ENCODE measurements at places on chromosomes 7 and 10.

DNA sequence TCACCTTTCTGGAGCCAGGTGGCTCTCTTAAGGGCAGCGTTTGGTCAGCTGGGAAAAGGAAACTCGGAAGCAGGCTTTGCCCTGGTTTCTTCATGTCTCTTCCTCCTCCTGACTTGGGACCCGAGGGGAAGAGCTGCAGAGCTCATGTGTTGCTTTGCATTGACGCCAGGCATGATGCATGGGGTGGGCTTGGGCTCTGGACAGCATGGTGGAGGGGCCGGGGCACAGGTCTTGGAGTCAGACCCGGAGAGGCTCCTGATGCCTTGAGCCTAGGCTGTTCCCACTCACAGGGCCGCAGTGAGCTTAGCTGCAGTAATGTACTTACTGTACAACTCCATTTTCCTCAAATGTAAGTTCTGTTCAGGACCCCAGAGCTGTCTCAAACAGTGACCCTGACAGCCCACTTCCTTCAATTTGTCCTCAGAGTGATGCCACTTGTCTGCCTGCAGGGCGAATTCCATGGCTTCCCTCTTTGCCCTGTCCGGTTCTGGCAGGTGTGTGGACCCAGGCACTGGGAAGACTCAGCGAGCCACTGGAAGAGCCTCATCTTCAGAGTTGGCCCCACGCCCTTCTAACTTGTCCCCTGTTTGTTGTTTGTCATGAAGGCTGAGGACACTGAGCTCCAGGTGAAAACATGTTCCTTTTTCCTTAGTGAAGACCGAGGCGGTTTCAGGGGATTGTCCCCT lies 50.2 kb downstream of the ZNF467 start:
- no peak for DNase-seq

GRCh38 chr10:73577788-73578187 lies 13.4 kb downstream of the USP54 start:
- DNase-seq: no peak

GRCh38 chr10:47230482-47230881 lies 69.5 kb upstream of the GDF10 start:
- no peak for DNase-seq

DNA sequence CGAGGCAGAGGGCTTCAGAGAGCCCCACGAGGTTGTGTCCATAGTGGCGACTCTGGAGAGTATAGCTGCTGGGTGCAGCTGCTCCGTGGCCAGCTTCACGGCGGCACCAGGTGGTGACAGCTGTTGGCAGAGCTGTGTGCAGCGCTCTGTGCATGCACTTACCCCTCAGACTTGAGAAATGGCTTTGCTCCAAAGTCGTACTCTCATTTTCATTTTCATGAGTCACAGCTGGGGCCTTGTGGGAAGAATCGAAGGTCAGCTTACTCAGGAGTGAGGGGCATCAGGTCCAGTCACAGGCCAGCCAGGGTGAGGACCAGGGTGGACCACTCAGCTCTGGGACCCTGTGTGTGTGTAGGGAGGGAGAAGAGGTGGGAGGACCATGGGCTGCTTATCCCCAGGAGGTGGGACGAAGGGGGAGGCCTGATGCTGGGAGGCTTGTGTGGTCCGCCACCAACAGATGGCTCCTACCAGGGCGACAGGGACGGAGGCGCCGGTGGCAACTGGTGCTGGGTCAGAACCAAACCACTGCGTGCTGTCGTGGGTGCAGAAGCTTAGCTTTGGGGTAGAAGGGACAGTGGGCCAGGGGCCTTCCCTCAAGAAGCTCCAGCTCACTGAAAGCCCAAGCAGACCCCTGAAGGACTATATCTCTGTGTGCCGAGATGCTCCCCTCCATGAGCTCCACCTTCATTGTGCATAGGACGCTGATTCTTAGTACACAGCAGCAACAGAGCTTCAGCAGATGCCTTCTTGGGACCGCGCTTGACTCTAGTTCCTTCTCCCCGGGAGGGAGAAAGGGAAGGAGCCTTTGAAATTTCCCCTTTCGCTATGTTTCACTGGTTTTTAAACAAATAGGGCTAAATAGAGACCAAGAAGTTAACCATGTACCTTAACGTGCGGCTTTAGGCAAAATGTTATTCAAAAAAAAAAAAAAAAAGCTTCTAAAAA lies 225.0 kb downstream of the CELF2 start:
- DNase-seq: peak; percentile 8

DNA sequence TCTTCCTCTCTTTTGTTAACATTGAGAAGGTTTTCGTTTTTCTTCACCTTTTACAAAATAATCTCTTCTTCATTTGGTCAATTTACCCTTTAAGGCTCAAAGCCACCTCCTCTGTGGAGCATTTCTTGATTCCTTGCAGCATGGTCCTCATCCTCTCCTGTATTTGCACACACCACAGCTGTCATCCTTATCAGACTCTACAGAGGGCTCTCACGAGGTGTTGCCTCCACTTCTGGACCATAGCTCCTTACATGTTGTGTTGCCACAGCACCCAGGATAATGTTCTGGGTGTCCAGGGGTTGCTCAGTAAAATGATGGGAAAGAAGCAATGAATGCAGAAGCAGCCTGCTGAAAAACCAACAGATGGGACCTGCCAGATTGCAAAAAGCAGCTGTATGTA lies 192.8 kb downstream of the SH2D4B start:
- DNase-seq: no peak

DNA sequence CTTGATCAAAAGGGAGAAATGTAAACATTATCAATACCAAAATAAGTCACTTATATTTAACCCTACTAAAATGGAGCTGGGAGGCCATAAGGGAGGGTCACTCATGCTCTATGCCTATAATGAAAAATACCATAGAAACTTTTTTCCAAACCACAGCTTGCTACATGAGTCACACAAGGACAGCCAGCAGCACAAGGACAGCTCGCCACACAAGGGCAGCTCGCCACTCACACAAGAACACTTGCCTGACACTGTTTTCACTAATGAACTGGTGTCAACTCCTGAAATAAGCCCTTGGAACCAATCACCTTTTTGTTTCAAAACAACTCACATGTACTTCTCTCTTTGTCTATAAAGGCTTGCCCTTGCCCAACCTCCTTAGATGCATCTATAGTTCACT lies 43.3 kb downstream of the FRMPD2 start:
- no peak for DNase-seq

DNA sequence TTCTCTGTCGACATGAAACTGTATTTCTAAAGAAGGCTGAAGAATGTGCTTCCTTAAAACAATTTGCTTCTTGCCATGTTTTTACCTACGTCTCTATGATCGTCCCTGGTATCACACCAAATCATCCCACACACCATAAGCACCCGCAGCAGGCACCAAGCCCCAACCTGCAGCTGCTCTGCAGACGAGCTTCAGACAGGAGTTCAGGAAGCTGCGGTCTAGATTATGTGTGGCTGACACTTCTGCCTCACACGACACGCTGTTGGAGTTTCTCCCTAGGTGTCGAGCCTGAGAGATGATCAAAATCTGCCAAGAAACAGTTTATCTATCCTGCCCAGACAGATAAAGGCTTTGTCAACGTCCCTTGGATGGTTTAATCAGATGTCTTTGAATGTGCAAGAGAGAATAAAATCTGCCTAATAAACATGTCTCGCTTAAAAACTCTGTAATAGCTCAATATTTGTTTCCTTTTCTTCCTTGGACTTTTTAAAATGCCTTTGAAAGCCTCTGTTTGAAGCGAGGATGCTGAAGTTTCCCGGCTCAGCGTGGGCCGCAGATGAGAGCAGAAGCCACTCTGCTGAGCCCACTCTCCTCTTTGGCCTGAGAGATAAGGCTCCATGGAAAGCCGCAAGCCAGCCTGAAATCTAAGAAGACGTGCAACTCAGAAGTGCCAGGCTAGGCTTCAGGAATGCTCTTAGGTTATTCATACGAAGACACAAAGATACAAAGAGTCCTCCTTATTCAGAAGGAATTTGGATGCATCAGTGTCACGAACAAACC lies 158.3 kb upstream of the PFKP start:
- DNase-seq: no peak

- no peak for DNase-seq
Measured at GRCh38 chr10:22697800-22698199, 16.6 kb downstream of the PIP4K2A start.

DNA sequence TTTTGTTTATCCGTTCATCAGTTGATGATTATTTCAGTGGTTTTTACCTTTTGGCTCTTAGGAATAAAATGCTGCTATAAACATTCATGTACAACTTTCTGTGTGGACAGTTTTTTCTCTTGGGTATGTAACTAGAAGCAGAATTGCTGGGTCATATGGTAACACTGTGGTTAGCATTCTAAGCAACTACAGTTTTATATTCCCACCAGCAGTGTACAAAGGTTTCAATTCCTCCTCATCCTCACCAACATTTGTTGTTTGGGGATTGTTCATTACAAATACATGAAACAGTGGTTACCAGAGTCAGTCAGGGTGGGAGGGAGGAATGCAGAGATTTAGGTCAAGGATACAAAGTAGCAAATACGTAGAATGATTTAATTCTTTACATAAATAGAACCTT lies 97.0 kb downstream of the NPSR1 start:
- no peak for DNase-seq

DNA sequence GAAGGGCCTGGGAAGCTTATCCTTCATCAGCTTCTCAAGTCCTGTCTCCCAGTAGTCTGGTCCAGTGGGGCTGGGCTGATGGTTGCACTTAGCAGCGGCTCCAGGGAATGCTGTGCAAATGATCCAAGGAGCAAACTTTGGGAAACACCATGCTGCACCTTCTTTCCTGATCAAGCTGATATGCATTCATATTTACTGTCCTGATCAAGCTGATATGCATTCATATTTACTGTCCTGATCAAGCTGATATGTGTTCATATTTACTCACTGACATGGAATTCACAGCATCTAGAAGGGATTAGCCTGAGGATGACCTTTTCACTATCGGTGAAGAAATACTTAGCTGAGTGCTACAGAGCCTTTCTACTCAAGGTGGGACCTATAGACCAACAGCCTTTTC lies 330.7 kb downstream of the BMPER start:
- DNase-seq: no peak

- DNase-seq: peak; percentile 14
Measured at GRCh38 chr10:120948889-120949608, 97.9 kb downstream of the WDR11 start.

DNA sequence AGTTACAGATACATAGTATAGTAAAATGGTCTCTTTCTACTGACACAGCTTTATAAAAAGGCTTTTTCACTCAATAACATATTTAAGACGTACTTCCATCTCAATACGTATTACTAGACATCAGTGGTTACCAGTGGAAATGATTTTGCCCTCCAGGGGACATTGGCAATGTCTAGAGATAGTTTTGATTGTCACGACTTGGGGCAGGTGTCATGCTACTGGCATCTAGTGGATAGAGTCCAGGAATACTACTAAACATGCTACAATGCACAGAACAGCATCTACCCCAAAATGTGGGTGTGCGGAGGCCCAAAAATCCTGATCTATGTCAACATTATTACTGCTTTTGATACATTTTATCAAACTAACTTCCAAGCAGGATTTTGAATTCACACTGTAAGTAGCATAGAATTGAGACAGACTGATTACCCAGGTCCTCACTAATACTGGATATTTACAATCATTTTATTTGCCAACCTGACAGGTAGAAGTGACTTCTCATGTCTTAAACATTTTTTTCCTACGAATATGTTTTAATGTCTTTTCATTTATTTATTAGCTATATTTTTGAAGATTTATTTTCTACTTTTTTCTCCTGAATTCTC lies 53.8 kb downstream of the HGF start:
- DNase-seq: no peak

DNA sequence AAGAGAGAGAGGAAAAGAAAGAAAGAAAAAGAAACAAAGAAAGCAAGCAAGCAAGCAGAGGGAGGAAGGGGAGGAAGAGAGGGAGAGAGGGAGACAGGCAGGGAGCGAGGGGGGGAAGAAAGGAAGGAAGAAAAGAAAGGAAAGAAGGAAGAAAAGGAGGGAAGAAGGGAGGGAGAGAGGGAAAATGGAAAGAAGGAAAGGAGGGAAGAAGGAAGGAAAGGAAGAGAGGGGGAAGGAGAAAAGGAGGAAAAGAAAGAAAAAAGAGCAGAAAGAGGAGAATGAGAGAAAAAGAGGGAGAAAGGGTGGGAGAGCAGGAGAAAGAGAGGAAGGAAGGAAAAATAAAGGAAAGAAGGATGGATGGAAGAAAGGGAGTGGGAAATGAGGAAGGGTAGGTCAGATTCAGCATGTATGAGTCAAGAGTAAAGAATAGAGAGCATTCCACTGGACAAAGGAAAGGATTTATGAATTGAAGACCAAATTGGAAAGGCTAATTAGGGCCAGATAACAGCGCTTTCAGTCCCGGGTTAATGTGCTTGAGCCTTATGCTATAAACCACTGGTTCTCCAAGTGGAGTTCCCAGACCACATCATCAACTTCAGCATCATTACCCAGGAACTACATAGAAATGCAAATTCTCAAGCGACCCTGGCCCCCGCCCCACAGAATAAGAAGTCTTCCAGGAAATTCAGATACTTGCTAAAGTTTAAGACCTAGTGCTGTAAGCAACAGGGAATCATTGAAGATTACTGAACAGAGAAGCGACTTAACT lies 85.1 kb downstream of the C10orf90 start:
- no peak for DNase-seq

DNA sequence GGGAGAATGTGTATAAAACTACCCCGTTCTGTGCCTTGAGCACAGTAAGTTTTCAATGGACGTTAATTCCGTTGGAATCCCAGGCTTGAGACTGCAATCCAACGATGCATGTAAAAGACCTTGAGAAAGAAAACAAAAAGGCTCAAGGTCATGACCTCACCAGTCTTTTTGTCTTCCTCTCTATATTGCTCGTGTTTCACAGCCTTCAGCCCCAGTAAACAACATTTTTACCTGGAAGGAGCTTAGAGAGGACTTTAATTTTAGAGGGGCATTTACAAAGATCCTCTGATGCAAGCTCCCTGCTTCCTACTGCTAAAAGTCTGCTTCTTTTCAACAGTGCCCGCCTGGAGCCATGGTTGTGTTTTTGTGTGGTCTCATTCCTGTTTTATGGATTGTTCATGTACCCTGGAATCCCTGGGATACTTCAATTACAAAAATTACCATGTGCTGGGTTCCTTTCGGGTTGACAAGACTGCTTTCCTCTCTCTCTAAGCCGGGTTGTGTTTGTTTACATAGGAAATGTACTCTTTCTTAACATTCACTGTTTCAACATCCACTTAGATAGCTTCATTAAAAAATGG lies 320.1 kb upstream of the NFE2L3 start:
- DNase-seq: no peak

DNA sequence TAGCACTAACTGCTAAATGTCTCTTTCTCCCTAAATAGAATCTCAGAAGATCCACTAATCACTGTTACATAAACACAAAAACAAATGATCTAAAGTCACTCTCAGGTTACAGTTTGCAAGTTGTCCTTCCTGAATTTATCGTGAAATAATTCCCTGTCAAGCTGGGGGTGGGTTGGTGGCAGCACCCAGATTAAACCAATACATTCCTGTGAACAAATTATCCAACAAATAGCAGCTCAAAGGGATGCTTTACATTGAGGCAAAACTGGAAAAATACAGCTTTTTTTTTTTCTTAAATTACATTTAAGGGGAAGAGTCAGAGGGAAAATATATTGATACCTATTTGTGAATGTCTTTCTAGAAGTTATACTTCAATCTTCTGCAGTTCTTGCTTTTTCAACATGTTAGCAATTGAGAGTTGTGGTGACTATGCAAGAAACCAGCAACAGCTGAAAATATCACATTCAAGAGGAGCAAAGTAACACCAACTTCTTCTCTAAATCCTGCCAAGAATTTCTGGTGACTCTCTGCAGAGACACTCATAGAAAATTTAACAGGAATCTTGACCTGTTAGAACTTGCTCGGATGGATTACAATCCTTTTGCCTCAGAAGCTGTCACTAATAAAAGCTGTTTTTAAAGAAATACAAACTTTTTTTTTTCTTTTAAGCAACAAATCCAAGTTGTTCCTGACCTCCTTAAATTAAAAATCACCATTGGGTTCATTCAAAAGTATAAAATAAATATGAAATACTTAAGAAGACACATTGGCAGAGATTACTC lies 18.9 kb downstream of the LMOD2 start:
- DNase-seq: no peak
